SK-MEL-5 (cell line): ENCODE measurements at places on chromosomes 2 and 18.

- DNase-seq = no peak
These were observed 151.4 kb upstream of the XPO1 start for GRCh38 chr2:61689568-61689967.

GRCh38 chr2:176078541-176079284, 5.0 kb downstream of the EVX2 start:
- DNase-seq = no peak

- peak; percentile 98 for DNase-seq
These were observed 80.4 kb downstream of the EPB41L3 start for GRCh38 chr18:5463390-5463789.

DNA sequence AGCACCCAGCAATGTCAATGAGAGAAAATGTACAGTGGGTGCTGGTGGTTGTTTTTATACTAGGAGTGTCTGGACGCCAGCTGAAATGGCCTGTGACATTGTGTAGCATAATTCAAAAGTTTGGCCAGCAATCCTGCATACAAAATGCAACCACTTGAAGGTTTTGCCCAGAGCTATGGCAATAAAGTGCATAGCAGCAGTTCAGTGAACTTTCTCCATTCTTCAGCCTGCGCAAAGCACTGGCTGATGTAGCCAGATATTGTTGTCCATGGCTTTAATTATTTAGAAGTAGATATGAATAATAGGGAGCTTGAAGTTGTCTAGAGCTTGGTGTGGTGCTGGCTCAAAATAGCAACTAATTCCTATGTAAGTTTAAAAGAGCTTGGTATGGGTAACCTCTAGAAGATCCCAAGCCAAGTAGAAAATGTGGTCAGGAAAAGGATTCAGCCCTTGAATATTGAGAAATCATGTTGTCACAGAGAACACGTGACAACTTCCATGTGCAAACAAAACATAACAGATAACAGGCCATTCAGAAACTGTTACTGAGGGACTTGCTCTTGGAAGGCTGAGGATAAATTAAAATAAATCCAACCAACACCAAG, 33.3 kb upstream of the PGAP1 start:
- DNase-seq = no peak

GRCh38 chr2:160246356-160246755, 46.3 kb upstream of the ITGB6 start:
- DNase-seq = no peak

DNA sequence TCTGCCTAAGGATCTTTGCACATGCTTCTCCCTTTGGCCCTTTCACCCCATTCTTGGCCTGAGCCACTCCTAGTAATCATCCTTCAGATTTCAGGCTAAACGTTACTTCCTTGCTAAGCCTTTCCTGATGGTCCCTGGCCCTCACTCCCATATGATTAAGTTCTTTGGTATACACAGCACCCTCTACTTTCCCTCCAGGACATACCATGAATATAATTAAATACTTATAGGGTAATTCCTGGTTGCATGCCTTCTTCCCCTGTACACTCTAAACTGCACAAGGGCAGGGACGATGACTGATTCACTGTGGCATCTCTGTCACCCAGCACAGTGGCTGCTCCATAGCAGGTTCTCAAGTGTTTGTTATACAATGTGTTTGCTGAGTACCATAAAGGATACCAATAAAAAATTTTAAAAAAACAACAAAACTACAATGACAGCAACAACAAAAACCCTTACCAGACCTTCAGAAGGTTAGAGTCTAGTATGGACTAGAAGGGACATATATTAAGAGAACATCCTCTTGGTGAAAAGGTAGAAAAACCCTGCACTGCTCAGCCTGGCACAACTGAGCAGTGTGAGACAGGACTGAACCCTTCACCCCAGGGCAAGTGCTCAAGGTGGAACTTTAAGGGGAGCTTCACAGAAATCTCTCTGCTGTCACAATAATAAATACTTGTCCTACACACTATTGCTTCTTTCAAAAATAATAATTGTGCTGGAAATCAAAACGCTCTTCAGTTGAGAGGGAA, 76.2 kb downstream of the AAK1 start:
- no peak for DNase-seq

GRCh38 chr18:457140-457519, 43.4 kb downstream of the COLEC12 start:
- DNase-seq = peak; percentile 23

- no peak for DNase-seq
These were observed 27.7 kb downstream of the NETO1 start for GRCh38 chr18:72840109-72840508.

DNA sequence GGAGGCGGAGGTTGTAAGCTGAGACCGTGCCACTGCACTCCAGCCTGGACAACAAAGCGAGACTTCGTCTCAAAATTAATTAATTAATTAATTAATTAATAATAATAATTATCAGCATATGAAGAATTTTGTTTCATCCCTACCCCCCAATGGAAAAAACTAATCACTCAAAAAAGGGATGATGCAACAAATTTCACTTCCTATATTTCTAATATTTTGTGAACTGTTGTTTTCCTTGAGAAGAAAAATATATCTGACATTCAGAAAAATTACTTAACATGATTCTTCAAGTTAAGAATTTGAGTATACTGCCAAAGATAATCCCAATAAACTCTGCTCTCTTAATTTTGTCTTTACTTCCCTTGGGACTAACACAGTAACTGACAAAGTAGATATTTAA, 28.1 kb downstream of the EXOC6B start:
- DNase-seq = no peak

DNA sequence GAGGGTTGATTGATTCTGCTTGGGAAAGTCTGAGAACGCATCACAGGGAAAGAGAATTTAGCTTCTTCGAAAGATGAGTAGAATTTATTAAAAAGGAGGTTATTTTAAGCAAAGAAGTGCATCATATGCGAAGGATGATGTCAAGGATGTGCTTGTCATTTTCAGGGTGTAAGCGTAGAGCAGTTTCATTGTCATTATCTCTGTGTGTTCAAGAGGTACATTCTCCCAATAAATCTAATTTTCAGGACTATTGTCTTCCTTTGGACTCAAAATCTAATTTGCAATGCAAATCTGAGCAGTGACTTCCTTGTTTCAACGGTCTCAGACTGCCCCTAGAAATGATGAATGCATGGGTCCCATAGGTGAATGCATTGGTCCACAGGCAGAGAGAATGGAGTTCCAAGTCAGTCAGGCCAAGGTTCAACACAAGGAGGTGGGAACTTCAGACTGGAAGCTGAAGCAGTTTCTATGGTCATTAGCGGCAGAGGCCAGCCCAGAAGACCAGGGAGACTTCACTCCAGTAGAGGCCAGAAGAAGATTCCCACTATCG, 99.8 kb downstream of the CDC42EP3 start:
- DNase-seq = no peak

DNA sequence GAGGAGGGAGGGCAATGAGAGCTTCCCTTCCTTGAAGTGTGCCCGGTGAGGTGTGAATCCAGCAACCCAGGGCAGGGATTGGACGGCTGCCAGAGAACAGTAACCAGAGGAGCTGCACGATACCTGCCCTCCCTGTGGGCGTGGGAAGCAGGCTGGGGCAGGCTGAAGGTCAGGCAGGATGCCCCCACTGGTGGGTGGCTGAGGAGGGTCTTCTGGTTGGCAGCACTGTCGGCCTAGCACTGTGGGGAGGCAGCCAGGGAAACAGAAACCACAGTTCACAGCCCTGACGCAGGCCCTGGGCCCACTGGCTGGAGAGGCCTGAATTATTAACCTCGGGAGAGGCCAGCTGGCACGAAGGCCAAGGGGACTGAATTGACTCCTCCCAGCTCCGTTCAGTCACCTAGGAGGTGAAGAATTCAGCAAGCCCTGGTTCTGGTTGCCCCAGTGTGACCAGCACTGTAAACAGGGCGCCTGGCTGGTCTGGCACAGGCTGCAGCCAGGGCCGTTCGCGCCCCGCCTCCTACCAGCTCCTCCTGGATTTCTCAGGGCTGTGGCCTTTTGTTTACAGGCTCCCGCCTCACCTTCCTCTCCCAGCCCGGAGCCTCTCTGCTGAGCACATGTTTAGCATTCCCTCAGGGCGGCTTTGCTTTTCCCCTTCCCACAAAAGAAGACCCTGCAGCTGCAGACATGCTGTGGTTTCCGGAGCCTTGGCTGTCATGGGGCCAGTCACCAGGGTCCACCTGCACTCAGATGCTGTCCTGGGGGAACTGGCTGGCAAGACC, 97.8 kb downstream of the B3GNT2 start:
- no peak for DNase-seq

DNA sequence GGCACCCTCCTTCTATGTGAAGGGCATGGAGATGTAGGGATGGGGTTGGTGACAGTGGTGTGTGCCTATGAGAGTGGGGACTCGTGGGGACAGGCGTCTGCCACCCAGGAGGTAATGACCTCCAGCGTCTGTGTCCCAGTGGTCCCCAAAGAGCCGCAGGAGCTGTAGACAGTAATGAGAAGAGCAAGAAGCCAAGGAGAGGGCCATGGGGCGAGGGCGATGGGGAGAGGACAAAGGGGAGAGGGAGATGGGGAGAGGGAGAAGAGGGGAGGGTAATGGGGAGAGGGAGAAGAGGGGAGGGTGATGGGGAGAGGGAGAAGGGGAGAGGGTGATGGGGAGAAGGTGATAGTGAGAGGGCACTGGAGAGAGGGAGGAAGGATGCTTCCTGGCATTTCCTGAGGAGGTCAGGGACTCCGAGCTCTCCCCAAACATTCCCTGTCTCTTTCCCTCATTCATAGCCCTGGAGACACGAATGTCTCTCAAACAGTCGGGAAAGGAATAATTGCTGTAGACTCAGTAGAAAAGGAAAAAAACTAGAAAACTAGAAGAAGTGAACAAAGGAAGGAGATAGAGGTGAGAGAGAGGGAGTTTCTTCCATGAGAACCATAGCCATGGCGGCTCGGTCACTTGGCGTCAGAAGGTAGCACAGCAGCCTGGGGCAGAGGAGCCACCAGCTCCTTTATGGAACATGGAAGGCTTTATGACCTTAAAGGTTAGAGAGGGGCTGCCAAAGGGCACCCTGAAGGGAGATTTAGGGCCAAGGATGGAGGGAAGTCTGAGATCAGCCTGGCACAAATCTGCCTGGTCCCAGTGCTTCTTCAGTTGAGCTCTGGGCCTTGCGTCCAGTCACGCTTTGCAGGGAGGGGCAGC, 39.5 kb downstream of the PSD4 start:
- no peak for DNase-seq

- no peak for DNase-seq
These were observed 60.4 kb downstream of the GALNT1 start for GRCh38 chr18:35641916-35642315.

DNA sequence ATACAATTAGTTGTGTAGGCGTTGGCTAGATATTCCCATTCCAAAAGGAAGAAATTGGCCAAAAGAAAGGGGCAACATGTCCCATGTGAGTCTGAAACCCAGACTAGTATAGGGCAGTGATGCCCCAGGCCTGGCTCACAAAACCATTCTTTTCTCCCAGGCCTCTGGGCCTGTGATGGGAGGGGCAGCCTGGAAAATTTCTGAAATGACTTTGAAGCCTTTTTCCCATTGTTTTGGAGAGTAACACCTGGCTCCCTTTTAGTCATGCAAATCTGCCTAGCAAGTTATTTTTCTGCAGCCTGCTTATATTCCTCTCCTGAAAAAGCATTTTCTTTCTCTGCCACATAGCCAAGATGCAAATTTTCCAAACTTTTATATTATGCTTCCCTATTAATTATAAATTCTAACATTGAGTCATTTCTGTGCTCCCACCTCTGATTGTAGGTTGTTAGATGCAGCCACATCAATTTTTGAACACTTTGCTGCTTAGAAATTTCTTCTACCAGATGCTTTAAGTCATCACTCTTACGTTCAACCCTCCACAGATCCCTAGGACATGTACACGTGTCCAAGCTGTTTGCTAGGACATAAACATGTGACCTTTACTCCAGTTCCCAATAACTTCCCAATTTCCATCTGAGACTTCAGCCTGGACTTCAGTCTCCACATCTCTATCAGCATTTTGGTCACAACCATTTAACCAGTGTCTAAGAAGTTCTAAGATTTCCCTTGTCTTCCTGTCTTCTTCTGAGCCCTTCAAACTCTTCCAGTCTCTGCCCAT, 76.1 kb upstream of the MC4R start:
- DNase-seq = no peak

DNA sequence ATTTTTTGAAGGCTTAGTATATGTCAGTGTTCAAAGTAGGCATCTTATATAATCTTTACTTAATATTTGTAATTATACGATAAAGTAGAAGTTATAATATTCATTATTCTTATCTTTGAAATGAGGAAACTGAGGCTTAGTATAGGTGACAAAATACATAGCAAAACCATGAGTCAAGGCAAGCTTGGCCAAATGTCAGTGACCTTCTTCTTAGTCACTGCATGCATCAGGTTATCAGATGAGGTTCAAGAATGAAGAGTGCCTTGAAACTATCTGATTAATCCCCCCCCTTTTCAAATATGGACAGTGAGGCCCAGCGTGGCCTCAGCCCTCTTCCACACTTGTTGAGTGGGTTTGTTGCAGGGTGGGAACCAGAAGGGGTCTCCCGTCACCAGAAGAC, 59.3 kb downstream of the PMAIP1 start:
- no peak for DNase-seq

- no peak for DNase-seq
These were observed 8.0 kb upstream of the XRCC5 start for GRCh38 chr2:216101109-216101508.

DNA sequence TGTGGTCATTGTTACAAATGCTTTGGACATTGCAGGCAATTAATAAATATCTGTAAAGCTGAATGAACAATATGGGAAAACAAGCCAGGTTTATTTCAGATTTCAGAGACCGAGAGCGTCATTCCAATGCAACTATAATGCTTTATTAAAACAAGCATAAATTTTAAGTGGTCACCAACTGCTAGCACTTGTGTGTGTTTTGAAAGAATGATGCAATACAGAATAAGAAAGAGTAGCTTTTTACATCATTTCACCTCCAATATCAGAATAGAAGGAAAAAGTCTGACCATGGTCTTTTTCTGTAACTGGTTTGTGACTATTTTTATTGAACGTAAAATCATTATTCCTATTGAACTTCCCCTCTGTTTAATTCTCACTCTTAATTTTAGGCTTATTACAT, 7.6 kb downstream of the CTAGE1 start:
- DNase-seq = no peak
